Purkinje cell (primary cell): ENCODE measurements at places on chromosomes 16 and 17. TPM values are rescaled to one million over a fixed set of nuclear protein-coding genes. Genes with fewer than 3 reads are reported as not detected.

NDUFAB1 gene
- polyA plus RNA-seq = 471 and 500 TPM in 2 replicates

DERL2 gene
- 65.2 and 89.9 TPM in 2 replicates for polyA plus RNA-seq

GLYR1 gene
- polyA plus RNA-seq = 20.4 and 37.1 TPM in 2 replicates

KIF18B gene
- polyA plus RNA-seq = not detected in 2 replicates

CSF3 gene
- not detected in 2 replicates for polyA plus RNA-seq

NPIPA7 gene
- polyA plus RNA-seq = 5.9 and 11.0 TPM in 2 replicates

HSD17B2 gene
- polyA plus RNA-seq = not detected in 2 replicates

HOXB3 gene
- not detected in 2 replicates for polyA plus RNA-seq

SLC52A1 gene
- not detected in 2 replicates for polyA plus RNA-seq

CACNG1 gene
- not detected in 2 replicates for polyA plus RNA-seq

TMED6 gene
- polyA plus RNA-seq = not detected in 2 replicates

NDRG4 gene
- polyA plus RNA-seq = 774 and 1,197 TPM in 2 replicates

MSRB1 gene
- 0.78 and 0.87 TPM in 2 replicates for polyA plus RNA-seq

IL34 gene
- 1.7 TPM in 1 of 2 replicates, not detected in the other for polyA plus RNA-seq

TNP2 gene
- polyA plus RNA-seq = not detected in 2 replicates

EEF2K gene
- 0.43 and 0.67 TPM in 2 replicates for polyA plus RNA-seq

RABEP2 gene
- polyA plus RNA-seq = 0.43 and 0.49 TPM in 2 replicates

KRT25 gene
- 0.52 and 3.2 TPM in 2 replicates for polyA plus RNA-seq

KRT27 gene
- polyA plus RNA-seq = not detected in 2 replicates

TMEM238L gene
- not detected in 2 replicates for polyA plus RNA-seq

CD7 gene
- polyA plus RNA-seq = not detected in 2 replicates

PRR15L gene
- polyA plus RNA-seq = not detected in 2 replicates

CNTNAP1 gene
- polyA plus RNA-seq = 6.8 and 11.4 TPM in 2 replicates
